ENCODE measurements at places on chromosomes 12 and 14. TPM values are rescaled to one million over a fixed set of nuclear protein-coding genes. Genes with fewer than 3 reads are reported as not detected.

DNA sequence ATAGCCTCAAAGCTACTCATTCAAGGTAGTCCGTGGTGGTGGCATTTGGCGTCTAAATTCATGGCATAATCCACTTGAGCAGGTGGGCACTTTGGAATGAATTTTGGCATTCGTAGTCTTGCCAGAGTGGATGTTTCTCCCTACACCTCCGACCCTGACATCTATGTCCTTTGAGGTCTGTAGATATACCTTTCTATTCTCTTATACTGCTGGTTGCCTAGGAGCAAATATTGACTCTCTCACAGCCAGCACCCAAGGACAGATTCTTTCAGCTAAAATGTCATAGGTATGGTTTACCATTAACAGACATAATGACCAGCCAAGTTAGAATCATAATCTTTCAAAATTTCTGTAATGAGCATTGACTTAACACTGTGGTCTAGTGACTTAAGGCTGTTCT, 47.4 kb upstream of the FLRT2 start:
- no peak for DNase-seq

GRCh38 chr12:108514973-108515814, at the start of gene FICD:
Gene FICD, plus strand, starts transcription at chr12:108515277. Its CDS starts 1,696 bp downstream, at chr12:108516973.
- DNase-seq: peak; percentile 97

DNA sequence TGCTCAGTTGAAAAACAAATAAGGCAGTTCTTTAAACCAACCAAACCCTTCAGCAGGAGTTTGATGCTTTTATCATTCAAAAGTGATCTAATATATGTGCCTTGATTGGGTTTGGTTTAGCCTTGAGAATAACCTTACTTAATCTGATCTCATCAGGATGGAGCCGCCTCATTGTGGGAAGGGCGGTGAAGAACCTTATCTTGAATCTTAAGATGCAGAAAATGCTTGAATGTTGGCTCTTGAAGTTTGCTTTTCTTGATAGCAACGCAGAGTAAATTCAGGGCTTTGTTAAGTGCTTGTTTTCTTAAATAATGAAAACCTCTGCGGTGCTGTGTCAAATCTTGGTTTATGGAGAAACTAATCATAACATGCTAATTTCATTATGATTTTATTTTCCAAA, 138.2 kb downstream of the MON2 start:
- DNase-seq: peak; percentile 40

DNA sequence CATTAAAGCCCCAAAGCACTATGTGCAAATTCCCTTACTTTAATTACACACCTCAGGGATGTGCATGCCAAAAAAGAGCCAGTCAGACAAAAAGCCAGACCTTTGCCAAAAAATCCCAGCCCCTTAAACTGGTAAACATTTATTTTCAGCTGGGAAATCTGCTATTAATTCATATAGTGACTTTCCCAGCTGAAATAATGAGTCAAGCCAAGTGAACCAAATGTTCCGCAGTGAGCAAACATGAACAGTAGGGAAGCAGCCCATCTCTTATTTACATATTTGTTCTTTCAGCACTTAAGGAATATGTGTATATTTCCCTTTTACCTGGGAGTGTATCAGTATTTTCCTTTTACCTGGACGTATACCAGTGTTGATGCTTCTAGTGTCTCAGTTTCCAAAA, 44.0 kb upstream of the OTX2 start:
- no peak for DNase-seq

The NFATC4 gene
- 56.4 TPM for total RNA-seq

The OSGEP gene
- 36.3 TPM for total RNA-seq

Data from fibroblast of villous mesenchyme (primary cell).